HCEC 1CT (cell line): ENCODE measurements at places on chromosomes 11 and 22.

- no peak for DNase-seq
Observed at GRCh38 chr22:19599626-19600243, 75.5 kb upstream of the CLDN5 start.

- DNase-seq: no peak
Observed at GRCh38 chr22:39080052-39080762, 3.1 kb downstream of the APOBEC3G start.

DNA sequence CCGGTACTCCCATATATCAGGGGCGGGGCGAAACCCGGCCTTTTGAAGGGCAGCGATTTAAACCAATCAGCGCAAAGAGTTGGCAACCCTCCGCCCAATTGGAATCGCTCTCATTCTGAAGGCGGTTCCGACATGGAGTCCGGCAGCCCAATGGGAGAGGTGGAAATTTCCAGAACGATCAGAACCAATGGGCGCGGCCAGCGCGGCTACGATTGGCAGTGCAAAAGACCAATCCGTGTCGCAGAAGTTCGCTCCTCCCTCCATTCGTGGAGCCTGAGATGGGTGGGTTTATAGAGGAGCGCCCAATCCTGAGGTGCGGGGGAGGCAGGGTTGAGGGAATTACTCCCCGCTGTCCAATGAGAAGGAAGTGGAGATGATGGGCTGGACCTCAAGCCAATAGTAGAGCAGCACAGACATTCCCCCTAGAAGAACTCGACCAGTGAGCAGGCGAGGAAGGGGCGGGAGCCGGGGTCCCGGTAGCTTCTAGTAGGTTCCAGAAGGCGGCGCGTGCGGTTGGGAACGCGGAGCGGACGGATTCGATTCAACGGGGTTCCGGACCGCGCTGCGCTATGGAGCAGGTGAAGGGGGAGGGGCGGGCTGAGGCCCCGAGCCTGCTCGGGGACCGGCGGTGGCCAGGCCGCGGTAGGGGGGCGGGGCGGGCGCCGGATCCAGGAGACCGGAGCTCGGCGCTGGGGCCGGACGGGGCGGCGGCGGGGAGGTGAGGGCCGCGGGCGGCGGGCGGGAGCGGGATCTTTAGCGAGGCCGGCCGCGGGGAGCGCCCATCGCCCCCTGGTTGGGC is at the start of gene STIP1:
TSS of gene STIP1 (plus strand) at position 479 of the 799 bp plus-strand sequence. CDS start at position 570, 91 bp downstream.
- DNase-seq: peak; percentile 100

DNA sequence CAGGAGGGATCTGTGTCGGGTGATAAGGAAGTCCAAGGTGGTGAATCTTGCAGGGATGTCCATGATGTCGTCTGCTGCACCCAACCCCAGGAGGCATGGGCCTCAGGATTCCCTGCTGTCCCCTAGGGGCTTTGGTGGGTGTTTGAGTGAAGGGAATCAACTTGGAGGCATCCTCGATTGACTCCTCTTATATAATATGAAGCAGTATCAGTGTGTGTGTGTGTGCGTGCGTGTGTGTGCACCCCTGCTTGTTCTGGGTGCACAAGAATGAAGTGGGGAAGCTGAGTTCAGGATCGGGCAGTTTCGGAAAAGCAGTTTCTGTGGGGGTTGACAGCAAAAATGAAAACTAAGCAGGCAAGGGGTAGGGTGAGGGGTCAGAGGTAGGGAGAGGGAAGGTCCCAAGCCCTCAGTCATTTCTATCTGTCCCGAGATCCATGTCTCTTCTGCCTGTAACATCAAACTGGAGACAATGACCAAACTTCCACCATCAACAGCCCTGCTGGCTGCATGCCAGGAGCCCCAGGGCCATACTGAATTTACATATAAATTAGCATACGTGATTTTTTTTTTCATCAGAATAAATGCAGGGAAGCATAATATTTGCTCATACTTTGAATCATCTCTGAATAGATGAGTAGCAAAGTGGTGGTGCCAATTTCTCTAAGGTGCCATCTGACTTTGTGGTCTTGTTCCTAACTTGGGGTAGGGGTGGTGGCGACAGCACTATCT is 2.0 kb downstream of the NTM start:
- DNase-seq: no peak

DNA sequence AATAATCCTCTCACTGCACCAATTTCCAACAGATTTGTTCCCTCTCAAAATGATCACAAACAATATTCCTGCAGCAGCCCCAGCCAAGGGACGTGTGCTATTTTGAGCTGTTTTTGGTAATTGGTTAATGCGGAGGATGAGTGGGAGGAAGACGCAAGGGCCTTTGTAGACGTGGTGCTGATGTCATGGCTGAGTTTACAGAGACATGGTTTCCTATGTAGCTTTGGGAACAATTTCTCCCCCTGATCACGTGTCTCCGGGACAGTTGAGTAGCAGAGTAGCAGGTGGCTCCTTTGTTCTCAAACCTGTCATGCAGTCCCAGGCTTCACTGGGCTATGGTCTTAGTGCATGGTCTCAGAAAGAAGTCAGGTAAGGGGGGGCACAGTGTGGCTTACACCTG is 183.2 kb upstream of the NECTIN1 start:
- no peak for DNase-seq

DNA sequence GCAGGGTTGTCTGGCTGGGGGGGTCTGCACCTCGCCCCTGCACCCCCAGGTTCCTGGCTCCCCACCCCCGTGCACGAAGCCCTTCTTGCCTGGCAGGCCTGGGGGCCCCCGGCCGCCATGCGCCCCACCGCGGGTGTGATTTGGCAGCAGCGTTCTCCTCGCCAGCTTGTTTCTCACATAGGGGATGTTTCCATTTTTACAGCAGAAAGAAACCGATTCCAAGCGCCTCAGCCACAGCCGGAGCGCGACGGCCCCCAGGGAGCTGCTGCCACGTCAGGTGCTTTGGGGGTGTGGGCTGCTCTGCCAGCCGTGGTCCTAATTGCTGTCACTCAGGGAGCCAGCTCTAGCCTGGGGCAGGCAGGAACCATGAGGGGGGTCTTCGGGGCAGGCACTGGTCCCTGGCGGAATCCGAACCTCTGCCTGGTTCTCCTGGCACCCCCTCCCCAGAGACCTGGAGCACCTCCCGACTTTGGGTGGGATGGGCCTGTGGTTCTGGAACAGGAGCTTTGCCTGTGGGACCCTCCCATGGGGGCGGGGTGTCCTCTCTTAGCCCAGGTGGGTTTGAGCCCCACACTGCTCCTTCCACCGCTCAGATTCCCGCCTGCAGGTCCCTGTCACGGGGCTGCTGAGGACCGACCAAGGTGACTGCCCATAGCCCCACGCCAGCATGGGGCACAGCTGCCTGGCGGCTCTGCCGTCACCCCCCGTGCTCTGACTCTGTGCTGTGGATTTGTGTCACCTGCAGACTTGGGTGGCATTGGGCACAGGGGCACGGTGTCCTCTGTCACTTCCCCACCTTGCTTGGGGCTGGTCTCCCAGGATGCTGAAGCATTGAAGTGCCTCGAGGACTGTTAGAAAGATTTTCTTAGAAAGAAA is 54.0 kb downstream of the RTN4R start:
- DNase-seq: no peak

- DNase-seq: no peak
Observed at GRCh38 chr11:86558207-86558606, 114.2 kb downstream of the ME3 start.

DNA sequence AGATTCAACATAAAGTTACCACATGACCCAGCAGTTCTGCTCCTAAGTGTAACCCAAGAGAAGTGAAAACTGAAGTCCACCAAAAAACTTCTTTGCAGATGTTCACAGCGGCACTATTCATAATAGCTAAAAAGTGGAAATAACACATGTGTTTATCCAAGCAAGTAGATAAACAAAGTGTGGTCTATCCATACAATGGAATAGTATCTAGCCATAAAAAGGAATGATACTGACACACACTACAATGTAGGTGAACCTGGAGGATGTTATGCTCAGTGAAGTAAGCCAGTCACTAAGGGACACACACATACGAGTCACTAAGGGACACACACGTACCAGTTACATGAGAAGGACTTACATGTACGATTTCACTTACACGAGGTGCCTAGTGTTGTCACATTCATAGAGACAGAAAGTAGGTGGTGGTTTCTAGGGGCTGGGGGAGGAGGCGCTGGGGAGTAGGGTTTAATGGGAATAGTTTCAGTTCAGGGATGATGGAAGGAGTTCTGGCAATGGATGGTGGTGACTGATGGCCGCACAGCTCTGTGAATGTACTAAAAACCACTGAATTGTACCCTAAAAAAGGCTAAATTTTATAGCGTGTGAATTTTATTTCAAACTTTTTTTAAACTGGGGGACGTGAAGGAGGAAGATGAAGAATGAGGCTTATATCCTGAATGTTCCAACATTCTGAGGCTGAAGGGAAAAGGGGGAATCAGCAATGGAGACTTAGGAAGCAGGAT is 27.2 kb upstream of the COMT start:
- DNase-seq: no peak

- DNase-seq: peak; percentile 38
Observed at GRCh38 chr11:127875131-127875530, 712.2 kb downstream of the ETS1 start.

DNA sequence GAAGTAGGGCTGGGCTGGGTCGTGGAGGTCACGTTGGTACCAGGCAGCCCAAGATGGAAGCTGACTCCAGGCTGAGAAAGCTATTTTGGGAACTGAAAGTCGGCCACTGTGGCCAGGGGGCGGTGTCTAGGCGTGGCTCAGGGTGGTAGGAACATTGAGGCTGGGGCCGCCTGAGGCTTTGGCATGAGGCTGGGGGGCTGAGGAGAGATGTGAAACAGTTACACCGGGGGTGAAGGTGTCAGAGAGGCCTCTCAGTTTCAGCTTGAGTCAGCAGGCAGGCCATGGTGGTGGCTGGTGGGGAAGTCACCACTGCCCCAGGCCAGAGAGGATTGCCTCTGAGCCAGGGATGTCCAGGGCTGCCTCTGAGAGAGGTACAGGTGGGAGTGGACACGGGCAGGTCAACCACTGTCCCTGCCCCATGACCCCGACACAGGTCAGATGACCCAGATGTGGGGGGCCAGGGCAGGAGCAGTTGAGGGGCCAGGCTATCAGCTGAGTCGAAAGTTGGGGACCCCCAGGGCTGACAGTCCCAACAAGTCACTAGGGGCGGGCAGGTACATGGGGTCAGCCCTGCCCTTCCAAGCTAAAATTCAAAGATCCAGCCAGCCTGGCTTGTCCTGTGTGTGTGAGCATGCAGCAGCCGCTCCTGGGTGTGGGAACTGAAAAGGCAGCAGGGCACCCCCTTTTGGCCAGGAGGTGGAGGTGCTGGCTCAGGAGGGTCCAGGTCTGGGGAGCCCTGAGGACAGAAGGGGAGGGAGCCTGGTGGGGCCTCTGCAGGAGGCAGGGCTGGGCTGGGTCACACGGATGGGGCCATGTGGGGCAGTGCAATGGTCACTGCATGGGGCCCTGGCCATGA is 7.2 kb downstream of the KCNK7 start:
- DNase-seq: peak; percentile 43

DNA sequence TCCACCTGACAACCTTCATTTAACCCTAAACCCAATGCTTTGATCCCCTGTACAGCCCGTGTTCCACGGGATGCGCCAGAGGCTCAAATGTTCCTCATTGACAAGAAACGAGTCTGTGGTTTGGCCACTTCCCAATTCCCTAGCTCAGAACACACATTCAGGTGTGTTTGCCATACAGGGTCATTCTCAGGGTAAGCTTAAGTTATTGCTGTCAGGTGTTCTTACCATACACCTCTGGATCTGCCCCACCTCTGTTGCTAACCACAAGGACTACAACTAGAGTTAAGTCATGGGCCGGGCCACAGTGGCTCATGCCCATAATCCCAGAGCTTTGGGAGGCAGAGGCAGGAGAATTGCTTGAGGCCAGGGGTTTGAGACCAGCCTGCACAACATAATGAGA is 45.6 kb upstream of the POLD3 start:
- no peak for DNase-seq

DNA sequence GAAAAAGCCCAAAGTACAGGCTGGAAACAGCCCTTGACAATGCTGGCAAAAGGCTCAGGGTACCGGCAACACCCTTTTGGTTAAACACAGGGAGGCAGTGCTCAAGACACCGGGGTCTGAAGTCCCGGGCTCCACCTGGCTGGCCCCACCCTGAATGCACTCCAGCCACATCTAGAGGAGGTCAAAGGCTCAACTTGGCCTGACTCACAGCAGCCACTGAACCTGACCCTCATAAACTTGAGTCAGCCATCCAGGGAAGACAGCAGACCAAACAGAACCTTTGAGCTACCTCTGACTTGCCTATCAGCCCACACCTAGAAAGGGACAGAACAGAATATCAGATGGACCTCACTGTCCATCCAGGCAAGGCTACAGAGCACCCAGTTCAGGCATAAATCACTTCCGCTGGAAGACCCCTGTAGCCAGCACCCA is 3.8 kb downstream of the CFL1 start:
- DNase-seq: no peak

- no peak for DNase-seq
Observed at GRCh38 chr11:34154059-34154875, 48.8 kb downstream of the NAT10 start.

- DNase-seq: peak; percentile 88
Observed at GRCh38 chr11:29293825-29294224, 723.0 kb downstream of the KCNA4 start.

GRCh38 chr11:95455228-95455970 is 224.4 kb upstream of the SESN3 start:
- DNase-seq: no peak

GRCh38 chr11:115334932-115335788 is 169.1 kb downstream of the CADM1 start:
- DNase-seq: peak; percentile 18

GRCh38 chr11:120612513-120613263 is 101.1 kb downstream of the GRIK4 start:
- peak; percentile 88 for DNase-seq

- no peak for DNase-seq
Observed at GRCh38 chr11:134558258-134558835, 146.3 kb upstream of the B3GAT1 start.

DNA sequence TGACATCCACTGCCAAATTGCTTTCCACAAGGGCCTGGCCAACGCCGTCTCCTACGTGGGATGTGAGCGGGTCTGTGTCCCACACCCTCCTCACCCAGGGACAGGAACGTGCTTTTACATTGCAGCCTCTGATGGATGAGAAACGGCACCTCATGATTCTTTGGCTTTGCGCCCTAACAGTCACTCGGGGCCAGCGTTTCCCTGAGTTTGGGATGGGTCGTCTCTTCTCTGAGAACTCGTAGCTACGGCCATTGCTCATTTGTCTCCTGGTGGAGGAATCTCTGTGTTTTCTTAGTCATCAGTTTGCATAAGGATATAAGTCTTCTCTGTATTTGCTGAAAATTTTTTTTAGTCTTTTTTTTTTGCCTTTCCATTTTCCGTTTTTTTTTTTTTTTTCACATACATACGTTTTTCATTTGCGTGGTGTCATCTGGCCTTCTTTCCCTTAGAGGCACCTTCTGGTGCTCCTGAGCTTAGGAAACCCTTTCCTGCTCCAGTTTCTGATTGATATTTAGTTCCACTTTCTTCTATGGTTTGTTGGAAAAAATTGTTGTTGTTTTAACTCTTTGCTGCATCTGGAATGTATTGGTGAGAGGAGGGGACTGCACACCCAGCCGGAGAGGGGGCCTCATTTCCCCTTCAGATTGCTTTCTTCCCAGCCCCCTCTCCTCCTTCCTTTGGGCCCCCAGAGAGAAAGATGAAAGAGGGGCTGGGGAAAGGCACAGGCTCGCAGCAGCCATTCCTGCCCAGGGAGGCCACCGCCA is 12.0 kb downstream of the TNNT3 start:
- peak; percentile 11 for DNase-seq
